Neural crest cell (in vitro differentiated cells): ENCODE measurements at places on chromosomes 7 and 10.

DNA sequence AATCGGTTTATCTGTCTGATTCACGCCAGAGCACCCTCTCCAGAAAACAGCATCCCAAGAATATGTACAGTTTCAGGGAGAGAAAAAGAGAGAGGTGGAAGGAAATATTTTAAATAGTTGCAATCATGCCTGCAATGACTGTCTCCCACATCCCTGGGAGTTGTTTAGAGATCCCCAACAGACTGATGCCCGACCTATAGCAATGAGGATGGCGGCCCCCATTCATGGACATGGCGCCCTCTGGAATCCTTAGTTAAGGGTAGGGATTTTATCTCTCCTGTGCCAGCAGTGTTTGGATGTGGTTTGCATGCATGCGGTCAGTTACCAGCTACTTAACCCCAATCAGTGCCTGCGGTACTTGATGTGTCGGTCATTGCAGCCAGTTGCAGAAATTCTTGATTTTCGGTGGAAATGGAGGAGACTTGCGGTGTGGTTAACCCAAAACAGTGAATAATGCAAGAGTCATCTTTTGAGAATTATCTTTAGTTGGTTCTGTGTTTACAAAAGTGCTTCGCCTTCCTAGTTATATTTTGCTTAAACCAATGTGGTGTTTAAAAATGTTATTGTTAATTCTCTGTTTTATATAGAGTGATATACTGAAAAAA is 186.0 kb upstream of the TCF7L2 start:
- DNase-seq: no peak

GRCh38 chr7:134311807-134312206 is 4.9 kb downstream of the SLC35B4 start:
- no peak for DNase-seq

DNA sequence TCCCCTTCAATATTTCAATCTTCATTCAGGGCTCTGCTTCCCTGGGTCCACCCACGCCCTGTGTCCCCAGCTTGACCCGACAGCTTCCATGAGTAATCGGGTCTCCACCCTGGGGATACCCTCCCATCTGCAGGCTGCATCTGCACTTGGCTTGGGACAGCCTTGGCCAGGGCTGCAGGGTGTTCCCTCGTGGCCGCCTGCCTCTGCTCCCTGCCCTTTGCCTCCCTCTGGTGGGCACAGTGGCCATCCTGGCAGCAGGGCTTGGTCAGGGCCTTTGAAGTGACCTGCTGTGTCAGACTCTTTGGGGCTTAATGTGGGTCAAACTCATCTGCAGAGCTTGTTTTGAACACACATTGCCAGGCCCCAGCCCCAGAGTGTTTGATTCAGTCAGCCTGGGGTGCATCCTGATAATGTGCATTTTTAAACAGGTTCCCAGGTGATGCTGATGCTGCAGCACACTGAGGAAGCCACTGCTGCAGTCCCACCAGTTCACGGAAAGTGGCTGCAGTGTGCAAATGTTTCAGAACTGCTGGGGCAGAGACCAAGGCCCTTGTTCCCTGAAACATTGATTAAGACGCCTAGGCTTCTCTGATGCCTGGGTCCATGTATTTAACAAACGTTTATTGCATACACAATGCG is 80.7 kb upstream of the SEC61G start:
- DNase-seq: peak; percentile 35

DNA sequence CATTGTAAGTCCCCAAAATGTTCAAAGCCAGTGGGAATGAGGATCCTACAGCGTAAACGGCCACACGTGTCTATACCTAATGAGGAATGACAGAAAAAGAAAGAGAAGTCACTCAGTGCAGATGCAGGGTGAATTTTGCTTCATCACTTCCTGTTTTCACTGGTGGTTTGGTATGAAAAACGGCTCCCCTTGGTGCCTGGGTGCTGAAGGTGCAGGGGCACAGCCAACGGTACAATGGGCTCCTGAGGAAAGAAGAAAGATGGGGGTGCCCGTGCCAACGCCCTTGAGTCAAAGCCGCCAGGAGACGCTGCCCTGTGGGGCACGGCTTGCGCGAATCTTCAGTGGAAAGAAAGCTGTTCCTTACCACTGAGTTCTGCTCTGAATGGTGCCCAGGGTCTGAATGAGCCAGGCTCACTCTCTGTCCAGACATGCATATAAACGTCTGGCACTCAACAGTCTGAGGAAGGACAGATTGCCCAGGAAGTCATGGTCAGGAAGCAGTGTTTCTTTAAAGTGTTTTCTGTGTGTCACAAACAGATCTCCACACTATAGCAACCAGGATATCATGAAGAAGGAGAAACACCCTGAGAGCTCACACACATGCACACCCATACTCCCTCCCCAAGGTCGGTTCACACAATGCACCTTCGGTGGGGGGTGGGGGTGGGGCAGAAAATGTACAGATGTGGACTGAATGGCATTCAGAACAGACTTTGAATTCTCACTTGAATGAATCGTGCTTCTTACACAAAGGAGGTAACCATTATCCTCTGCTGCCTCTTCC is 105.8 kb downstream of the ELMO1 start:
- no peak for DNase-seq

GRCh38 chr10:70690589-70690988 is 18.3 kb downstream of the ADAMTS14 start:
- no peak for DNase-seq

DNA sequence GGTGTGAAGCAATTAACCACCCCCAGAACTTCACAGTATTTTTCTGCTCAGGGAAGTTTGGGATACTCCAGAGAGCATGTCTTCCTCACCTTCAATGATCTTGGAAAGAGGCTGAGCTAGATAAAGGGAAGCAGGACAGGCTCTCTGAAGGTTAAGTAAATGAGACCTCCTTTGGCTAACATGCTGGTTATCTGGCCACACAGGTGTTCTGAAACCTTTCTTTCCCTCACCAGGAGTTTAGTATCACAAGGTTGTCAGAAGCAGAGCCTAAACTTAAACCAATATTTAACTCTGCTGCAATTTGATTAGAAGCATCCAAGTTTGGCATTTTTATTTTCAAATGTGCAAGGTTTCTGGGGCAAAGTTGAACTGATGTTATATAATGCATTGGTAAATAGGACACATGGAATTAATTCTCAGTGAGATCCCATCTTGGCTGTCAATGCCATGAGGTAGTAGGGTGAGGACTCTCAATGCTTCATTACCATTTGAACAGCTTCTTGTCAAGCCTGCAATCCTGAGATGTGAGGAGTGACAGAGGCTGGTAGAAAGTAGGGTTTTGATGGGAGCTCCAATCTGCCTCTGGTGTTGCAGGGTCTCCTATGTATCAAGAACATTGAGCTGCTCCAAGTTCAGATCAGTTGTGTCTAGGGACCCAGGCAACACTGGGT is 3.6 kb upstream of the PNLIP start:
- DNase-seq: no peak

DNA sequence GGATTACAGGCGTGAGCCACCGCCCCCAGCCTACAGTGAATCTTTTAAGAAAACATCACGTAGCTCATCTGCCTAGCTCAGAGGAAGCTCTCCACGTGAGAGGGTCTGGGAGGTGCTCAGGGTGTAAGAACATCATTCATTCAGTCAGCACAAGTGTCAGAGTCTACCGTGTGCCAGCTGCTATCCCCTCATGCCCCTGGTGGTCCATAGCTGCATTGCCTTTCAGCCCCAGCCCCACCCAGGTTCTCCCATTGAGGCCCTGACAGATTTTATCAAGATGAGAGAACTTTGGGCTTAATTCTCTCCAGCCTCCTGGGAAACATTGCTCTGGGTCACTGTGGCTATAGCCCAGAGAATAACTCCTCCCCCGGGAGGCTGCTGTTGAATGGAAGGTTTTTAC is 45.1 kb downstream of the ZNF503 start:
- DNase-seq: no peak

GRCh38 chr7:71442492-71443190 is 310.7 kb downstream of the GALNT17 start:
- no peak for DNase-seq

DNA sequence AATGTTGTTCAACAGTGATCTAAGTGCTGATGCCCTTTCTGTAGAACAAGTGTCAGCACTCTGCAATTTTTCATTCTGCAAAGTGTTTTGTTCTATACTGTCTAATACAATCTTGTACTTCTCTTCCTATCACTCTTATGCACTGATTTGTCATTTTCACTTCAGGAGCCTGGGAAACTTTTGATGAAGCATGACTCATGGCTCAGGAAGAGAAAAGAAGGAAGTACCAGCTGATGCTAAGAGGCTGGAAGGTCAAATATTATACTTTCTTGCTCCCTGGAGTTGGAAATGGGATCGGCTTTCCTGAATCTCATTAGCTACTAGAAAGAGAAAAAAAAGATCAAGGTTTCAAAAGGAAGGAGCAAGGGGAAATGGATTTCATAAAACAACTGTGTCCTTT is 45.8 kb downstream of the DGKI start:
- no peak for DNase-seq

DNA sequence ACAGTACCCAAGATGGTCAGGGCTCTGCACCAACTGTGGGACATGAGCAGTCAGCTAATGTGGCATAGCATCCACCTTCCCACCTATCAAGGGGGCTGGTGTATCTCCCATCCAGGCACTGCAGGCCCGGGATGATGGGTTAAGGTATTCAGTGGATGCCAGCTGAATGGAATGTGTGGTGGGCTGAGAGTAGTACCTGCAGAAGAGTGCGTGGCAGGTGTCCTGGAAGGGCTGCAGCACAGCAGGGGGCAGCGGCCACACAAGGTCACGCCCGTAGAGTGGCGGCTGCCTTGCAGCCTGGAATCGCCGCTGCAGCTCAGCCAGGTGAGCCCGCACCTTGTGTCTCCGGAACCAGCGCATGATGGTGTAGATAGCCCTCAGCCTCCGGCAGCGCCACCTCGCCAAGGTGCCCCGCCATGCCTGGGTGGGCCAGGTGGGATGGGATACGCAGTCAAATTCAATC is 13.3 kb downstream of the MYO1G start:
- no peak for DNase-seq

GRCh38 chr7:29858191-29858951 is 52.1 kb downstream of the WIPF3 start:
- no peak for DNase-seq

- DNase-seq: no peak
These were observed 15.9 kb upstream of the CFAP46 start for GRCh38 chr10:132957981-132958882.

GRCh38 chr10:80685355-80685754 is 147.7 kb downstream of the SH2D4B start:
- DNase-seq: no peak

- no peak for DNase-seq
These were observed 66.1 kb downstream of the CREM start for GRCh38 chr10:35192645-35193249.

- DNase-seq: no peak
These were observed 6.9 kb downstream of the NT5C2 start for GRCh38 chr10:103186128-103186527.

GRCh38 chr10:100109670-100110069 is 28.0 kb upstream of the CPN1 start:
- no peak for DNase-seq
